ENCODE measurements at places on chromosomes 7 and 10.

DNA sequence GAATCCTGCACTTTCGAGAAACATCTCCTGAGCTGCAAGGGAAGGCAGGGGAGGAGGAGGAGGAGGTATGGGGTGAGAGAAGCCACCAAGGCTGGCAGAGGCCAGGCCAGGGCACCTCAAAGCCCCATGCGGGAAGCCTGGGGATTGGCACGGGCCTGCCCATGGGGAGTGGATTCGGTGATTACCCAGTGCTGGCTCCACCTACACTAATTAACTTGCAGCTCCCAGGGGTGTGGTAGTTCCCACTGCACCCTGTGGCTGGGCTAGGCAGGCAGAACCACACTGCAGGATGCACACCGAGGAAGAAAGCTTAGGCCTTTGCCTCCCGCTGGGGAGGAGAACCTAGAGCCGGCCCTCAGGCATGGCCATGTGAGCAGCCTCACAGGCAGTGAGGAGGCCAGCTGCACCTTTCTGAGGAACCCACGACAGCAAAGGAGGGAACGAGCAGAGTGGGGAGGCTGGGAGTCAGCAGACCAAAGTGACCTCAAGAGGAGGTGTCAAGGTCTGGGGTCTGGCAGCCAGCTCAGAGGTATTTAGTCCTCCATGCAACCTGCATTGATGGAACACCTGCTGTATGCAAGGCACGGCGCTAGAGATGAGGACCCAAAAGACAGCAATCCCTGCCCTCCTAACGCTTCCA is 27.2 kb downstream of the GRID1 start:
- DNase-seq = no peak

DNA sequence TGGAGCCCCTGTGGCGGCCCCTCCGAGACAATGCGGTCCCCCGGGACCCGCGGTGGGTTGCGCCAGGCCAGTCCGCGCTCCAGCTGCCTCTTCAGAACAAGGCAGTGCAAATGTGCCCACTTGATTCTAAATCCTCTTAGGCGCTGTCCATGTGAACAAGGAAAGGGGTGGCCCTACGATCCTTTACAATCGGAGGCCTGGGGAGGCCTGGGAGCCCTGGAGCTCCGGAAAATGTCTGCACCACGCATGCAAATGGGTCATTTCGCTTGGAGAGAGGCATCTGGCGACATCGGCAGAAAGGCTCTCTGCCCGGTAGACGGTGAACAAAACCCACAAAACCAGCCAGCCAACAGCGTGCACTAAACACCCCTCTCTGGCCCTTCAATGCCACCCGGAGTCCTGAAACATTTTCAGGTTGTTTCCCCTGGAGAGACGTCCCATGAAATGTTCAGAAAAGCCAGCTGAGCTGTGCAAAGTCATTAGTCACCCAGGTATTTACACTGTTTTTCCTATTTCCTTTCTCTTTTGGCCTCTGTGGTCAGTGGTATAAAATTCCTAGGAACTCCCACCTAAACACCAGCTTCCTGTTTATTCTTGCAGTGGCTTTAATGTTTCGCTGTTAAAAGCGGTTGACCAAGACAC is 102.8 kb upstream of the ZNF438 start:
- DNase-seq = no peak

DNA sequence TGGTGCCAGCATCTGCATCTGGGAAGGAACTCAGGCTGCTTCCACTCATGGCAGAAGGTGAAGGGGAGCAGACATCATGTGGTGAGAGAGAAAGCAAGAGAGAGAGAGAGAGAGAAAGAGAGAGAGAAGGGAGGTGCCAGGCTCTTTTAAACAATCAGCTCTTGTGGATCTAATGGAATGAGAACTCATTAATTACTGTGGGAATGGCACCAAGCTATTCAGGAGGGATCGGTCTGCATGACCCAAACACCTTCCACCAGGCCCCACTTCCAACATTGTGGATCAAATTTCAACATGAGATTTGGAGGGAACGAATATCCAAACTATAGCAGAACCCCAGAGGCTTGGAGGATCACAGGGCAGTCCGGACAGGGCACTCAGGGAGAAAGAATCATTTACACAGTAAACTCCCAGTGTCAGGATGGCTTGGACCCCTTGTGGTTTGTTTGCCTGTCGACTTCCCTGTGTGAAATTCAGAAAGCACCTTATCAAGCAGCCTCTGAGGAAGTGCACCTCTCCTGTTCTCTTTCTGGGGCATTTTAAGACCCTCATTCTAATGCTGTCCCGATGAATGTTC is 308.5 kb downstream of the REEP3 start:
- no peak for DNase-seq

- DNase-seq = no peak
Measured at GRCh38 chr10:128940081-128940480, 527.0 kb upstream of the MGMT start.

GRCh38 chr10:12801214-12802087 is 200.1 kb downstream of the CCDC3 start:
- DNase-seq = no peak

- no peak for DNase-seq
Measured at GRCh38 chr10:17066000-17066399, 63.6 kb downstream of the CUBN start.

DNA sequence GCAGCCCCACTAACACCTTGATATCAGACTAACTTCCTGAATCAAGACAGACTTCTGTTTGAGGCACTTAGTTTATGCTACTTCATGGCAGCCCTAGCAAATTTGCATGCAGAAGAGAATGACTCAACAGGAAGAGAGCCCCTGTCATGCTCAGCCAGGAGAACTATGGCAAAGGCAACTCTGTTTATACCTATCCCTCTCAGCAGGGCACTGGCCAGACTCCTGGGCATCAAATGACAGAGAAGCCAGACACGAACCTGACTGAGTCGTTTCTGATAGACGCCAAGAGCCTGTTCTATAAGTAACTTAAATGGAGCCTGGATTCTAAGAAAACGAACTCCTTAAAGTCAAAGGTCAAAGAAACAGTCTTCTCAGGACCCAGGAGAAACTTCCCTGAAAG is 50.9 kb upstream of the UNC5B start:
- DNase-seq = peak; percentile 12

DNA sequence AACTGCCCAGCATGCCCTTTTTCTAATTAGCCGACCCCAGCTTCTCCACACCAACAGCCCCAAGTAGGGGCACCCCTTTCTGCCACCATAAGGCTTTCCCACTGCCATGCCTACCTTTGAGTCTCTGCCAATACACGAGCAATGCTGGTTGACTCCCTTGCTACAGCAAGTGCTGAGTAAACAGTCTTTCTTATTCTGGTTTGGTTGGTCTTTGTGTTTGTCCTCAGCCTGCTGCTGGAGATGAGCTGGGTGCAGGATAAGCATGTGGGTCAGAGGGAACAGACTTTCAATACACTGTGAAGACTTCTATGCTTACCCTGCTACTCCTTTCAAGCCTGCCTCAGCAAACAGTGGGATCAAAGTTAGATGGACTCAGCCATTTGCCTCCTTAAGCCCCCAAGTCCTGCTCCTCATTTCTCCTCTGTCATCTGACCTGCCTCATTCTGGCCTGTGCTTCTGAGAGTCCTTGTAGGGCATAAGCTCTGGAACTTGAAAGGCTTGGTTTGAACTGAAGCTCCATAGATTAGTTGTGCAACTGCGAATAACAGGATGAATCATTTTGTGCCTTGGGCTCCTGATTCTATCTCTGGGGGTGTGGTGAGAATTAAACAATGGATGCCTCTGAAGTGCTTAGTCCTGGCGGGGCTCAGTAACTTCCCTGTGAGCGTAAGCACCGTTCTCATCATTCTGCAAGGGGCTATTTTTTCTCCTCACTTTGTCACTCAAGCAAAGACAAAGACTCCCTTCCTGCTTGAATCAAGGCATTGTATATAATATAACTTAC is 533.8 kb upstream of the DPP6 start:
- DNase-seq = no peak

GRCh38 chr10:91759581-91759986 is 38.6 kb upstream of the TNKS2 start:
- DNase-seq = peak; percentile 31

- no peak for DNase-seq
Measured at GRCh38 chr7:140403878-140404564, at the start of gene RAB19. TSS of gene RAB19 (plus strand) at chr7:140404058. CDS start at chr7:140407647, 3,589 bp downstream.

- DNase-seq = no peak
Measured at GRCh38 chr10:72808001-72808400, 85.5 kb upstream of the OIT3 start.

GRCh38 chr10:3882855-3883254 is 97.8 kb upstream of the KLF6 start:
- DNase-seq = no peak

DNA sequence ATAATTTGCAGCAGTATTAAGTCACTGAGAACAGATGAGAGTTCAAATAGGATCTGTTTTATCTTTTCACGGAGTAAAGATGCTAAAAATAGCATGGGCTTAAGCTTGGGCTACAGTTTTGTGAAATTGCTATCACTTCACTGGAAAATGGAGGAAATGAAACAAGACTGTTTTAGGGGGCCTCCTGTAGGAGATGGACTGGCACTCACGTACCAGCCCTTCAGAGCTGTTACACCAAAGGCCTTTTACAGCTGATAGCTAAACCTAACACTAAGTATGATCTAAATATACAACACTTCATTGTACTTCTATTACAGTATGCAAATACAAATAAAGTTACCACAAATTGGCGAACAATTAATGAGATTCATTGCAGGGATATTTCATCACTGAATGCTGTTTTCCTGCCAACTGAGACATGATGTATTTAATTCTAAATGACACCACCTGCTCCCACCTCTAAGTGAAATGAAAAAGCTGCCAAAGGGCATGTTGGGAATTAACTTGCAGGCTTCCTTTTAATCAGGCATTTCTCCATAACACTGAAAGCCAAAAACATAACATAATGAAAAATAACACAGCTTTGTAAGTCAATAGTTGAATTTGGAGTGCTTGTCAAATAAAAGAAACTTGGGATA is 304.5 kb upstream of the LRRN3 start:
- DNase-seq = peak; percentile 1

- no peak for DNase-seq
Measured at GRCh38 chr10:69104994-69105790, 17.3 kb downstream of the SRGN start.

GRCh38 chr7:95794917-95795515 is 22.7 kb downstream of the DYNC1I1 start:
- peak; percentile 80 for DNase-seq

GRCh38 chr10:99529591-99530107 is 3.1 kb upstream of the NKX2-3 start:
- DNase-seq = no peak

DNA sequence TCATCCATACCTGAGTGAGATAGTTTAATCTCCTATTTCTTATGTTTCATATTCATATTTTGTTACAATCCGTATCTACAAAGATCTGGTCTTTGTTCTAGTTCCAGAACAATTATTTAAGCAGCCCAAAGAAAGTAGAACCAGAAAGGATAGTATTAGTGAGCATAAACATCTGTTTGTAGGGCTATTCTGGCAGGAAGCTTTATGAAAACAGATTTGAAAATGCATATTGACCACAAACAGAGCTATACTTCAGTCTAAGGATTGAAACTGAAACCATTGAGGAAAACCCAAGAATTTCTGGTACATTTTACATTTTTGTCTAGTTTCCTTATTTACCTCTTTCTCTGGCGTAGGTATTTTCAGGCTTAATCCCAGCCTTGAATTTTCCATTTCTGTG is 28.1 kb downstream of the LRGUK start:
- no peak for DNase-seq

- DNase-seq = no peak
Measured at GRCh38 chr10:82089327-82089726, 214.3 kb downstream of the NRG3 start.

DNA sequence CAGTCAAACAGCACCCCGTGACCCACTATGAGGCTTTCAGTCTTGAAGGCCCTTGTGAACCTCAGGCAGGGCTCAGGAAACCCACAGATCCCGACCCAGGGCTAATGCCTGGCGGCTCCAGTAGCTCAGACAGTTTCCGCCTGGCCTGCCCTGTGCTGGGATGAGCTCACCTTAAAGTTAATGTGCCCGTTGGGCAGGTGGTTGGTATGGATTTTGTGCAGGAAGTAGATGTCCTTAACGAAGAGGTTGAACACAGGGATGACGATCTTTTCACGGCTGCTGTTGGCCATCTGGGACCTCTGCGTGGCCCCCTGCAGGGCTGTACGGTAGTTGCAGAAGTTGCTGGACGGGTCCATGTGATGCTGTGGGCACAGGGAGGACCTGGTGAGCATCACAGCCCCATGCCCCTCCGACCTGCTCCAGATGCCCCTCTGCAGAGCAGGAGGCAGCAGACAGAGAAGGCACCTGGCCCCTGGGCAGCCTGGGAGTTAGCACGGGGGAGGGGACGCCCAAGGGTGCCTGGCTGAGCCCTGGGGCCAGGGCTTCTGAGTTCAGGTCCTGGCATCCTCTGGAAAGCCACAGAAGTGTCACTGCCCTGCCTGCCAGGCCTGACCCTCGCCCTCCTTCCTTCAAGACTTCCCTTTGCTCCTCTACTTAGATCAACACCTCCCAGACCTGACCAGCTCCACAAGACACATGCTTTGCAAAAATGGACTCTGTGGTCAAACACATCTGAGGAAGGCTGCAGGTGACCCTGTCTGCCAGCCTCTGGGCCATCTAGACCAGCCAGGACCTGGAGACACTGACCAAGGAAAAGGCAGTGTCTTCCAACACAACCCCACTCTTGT is 59.8 kb downstream of the CSGALNACT2 start:
- DNase-seq = peak; percentile 50

- DNase-seq = peak; percentile 58
Measured at GRCh38 chr10:75234683-75235374, 928 bp downstream of the COMTD1 start.

- no peak for DNase-seq
Measured at GRCh38 chr10:35927990-35928488, 285.9 kb upstream of the FZD8 start.

GRCh38 chr10:26090762-26091161 is 125.8 kb upstream of the GAD2 start:
- DNase-seq = no peak

DNA sequence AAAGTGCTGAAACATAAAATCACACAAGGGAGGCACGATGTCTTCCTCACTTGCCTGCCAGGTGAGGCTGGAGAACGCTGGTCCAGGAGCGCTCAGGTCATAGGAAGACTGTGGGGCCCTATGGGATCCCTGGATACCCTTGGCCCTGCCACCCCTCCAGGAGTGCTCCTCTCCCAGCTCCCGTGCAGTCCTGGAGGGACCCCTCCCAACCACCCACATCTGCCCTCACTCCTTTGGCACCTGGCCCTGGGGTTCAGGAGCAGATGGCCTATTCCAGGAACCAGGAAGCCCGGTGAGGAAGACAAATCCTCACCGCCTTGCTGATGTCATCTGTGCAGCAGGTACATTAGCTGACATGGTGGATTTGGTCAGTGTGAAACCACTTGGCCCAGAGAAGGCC is 3.7 kb upstream of the CXCL12 start:
- no peak for DNase-seq

DNA sequence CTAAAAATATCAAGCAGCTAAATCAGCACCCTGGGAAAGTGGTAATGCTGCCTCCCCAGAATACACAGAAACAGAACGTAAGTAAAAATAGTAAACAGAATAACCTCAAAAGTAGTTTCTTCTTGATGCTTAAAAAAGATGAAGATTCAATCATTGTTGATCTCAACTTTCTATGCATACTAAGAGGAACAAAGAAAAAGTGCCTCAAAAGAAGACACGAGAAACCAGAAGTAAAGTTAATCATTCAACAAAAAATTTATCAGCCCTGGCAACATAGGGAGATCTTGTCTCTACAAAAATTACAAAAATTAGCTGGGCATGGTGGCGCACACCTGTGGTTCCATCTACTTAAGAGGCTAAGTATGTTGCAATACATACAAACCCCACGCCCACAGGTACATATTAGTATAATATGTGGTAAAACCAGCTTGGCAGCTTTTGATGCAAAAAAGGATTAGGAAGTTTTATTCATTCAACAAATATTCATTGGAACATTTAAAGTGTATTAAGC is 153.7 kb downstream of the NRBF2 start:
- DNase-seq = no peak
